ENCODE measurements at places on chromosomes 7 and 10. TPM values are rescaled to one million over a fixed set of nuclear protein-coding genes. Genes with fewer than 3 reads are reported as not detected.

DNA sequence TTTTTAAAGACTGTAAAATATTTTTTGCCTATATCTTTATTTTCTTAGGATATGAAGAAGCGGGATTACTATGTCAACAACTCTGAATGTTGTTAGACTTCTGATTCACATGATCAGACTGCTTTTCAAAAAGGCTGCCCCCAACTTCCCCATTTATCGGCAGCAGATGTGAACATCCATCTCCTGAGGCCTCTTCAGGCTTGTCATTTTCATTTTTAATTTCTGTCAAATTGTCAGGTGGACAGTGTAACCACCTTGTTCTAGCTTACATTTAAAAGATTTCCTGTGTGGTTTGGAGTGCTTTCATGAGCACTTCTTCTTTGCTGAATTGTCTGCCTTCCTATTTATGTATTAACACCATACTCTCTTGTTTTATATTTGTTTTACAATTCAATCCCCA lies 78.8 kb upstream of the GSDME start:
- no peak for DNase-seq

- DNase-seq = peak; percentile 64
Observed at GRCh38 chr7:92641921-92642511, 51.8 kb upstream of the FAM133B start.

DNA sequence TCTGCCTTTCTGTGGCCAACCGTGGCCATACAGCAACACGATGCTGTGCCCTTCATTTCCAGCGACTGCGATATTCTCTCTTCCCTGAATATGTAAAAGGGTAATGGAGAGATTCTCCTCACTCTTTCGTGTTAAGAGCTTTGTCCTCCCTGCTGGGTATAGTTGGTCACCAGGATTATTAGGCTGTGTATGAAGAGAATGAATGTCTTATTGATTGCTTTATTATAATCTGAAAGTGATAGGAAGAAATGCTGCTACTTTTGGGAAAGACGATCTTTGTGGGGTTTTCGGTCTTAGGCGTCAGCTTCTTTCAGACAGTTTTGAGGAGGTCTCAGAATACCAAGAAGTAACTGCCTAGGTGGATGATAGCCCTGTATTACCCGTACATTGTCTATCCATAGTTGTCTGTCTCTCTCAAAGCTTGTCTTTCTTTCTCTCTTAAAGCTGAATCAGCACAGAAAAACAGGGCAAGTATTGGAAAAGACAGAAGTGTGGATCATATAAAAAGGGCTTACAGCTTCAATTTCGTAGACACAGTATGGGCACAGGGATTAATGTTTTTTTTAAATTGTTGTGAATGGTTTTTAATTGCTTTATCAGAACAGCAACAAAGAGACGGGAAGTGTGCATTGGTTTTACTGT lies 1.2 kb downstream of the AHCYL2 start:
- DNase-seq = no peak

DEPP1 gene
- 5.3 TPM for total RNA-seq

DENND11 gene
- 33.5 TPM for total RNA-seq

ENO4 gene
- total RNA-seq = not detected

Data from activated T-helper 1 cell treated with anti-CD3 and anti-CD28 coated beads, Interleukin-12 subunit alpha, Interleukin-12 subunit beta, Interleukin-2, Interleukin-4 antibody, amounts not matched to agents 30 ng/mL and 10 ng/mL and 1 ng/mL, durations not matched to agents 14 hours and 24 hours and 36 hours (primary cell).